ENCODE measurements at places on chromosomes 5 and 9.

DNA sequence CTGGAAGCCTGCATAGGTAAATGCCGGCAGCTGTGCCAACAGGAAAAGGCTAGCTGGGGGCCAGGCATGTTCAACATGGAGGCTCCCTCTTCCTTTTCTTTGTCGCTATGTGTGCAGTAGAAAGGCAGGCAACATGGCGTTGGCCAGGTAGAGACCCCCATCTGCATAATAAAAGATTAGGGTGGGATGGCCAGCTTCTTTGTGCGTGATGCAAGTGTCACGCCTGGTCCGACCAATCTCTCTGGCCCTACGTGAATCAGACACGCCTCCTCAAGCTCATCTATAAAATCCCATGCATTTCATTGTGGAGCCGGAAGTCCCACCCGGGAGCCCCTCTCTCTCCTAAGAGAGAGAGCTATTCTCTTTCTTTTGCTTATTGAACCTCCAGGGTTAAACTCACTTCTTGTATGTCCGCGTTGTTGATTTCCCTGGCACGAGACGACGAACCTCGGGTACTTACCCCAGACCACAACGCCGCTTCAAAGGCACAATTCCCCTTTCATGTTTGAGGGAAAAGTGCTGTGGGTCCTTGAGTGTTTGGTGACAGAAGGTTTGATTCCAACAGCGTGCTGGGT, 25.0 kb upstream of the C5orf47 start:
- peak; percentile 92 for DNase-seq

DNA sequence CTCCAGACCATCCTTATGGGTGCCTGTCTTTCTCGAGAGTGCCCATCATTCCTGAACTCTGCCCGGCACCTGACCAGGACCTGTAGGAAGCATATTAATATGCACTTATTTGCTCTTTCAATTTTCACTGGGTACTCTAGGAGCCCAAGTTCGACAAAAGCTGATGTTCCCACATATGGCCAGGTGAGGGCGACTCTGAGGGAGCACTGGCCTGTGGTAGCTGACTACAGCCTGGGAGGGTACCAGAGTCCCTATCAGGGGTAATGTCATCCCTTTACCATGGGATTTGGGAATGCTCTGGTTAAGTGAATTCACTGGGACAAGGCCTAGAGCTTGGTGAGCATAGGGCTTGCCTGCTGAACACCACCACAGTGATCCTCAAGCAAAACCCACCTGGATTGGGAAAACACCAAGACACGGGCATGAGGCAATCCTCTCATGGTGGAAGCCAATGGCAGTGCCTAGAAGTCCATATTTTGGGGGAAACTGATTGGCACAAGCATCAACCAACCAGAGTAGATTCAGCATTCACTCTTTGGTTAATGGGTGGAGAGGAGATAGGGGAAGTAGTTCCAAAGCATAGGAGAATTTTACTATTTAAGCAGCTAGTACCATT, 112.2 kb downstream of the MTX3 start:
- DNase-seq: no peak

- DNase-seq: no peak
These were observed 450.1 kb upstream of the ACTBL2 start for GRCh38 chr5:57932761-57933160.

DNA sequence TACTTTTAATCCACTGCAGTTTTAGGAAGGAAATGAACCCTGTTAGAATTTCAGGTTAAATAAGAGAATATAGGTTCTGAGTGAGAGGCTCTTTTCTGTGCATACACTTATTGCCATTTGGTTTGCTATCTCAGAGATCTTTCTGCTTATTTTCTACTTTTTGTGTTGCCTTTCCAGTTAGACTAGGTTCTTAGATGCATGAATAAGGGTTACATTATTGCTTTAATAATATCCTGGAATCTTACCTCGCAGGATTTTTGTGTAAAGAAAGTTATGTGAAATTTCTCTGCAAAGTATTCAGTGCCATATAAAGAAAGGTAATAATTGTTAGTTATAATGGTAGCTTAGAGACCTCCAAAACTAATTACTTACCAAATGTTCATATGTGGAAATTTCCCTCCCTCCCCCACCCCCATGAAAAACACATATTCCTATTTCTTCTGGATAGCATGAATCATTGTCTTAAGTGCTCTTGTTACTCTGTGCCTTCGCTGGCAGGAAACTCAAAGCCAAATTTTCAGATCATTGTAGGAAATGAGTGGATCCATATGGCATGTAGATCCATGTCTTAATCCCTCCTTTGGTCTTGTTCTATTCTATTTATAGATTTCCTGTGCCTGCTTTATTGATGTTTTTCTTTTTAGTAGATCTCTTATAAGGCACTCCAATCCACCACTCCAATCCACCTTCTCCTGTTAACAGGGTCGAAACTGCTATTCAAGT, 2.7 kb upstream of the APBA1 start:
- no peak for DNase-seq

DNA sequence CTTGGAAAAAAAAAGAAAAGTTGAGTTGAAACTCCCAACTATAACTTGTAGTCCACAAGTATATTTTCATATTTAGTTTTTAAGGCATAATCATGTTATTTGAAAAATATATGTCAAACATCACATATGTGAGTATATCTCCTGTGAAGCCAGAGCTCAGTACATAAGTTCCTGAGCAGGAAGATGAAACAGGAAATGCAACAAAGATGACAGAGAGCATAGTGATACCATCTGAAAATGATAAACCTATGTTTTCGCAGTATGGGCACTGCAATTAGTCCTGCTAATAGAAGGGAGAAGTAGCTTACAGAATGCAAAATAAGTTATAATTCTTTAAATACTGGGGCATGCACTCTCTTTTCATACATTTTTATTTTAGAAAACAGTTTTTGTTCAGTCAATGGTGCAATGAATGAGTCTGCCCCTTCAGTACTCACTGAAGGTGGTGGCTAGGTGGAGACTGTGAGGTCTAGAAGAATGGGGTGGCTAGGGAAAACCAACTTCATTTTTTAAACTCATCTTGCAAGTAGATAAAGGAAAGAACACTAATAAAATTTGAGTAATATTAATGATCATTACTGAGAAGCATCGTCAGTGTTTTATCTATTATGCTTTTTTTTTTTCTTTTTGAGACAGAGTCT, 54.1 kb upstream of the FYB1 start:
- DNase-seq: no peak

GRCh38 chr9:97853056-97853843, at the start of gene FOXE1:
Gene FOXE1 (plus strand): TSS chr9:97853226. CDS start chr9:97853915, 689 bp downstream.
- DNase-seq: peak; percentile 27

- DNase-seq: no peak
These were observed 148.3 kb upstream of the NR3C1 start for GRCh38 chr5:143551820-143552251.

DNA sequence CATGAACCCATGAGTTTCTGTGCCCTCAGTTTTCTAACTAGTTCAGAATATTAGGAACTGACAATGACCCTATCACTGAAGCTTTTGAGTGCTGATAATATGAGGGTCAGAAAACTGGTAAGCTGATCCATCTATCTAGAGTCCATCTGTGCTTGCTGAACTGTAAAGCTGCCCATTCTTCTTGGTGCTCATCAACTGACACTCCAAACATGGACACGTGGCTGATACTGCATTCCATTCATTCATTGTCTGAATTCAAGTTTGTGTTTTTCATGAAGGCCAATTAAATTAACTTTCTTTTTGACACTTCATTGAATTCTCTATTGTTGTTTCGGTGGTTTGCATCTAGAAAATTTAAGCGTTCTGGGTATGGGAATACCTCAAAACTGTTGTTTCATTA, 17.6 kb downstream of the NREP start:
- DNase-seq: no peak

DNA sequence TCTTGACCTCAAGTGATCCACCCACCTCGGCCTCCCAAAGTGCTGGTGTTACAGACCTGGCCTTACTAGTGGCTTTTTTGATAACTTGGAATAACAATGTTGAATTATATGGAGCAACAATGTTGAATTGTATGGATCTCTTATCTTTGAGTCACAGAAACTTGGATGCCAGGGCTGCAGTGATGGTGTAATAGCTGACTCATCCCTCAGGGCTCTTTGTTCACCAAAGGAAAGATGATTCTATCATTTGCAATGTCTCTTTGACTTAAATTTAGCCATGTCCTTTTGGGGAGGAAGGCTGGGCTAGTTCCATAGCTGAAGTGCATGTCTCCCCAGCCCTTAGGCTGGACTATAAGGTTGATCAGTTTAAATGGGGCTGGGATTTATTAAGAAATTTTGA, 172.3 kb downstream of the PDZD2 start:
- no peak for DNase-seq

GRCh38 chr9:92467041-92467440, 15.3 kb downstream of the ASPN start:
- DNase-seq: no peak

DNA sequence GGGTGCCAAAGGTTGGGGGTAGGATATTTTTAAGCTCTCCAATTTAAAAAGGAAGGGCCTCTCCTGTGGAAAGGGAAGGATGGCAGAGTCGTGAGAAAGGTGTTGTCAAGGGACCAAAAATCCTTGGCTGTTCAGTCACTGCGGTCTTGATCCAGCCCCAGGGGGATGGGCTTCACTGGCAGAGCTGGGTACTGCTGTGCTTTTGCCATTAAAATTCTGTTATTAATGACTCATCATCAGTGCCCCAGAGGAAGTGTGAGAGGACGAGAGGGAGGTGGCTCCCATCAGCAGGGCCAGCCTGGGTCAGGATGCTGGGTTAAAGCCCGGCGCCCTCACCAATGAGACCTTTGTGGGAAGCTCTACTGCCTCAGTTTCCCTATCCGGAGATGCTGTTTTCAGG, 16.7 kb downstream of the PCDH12 start:
- DNase-seq: no peak

DNA sequence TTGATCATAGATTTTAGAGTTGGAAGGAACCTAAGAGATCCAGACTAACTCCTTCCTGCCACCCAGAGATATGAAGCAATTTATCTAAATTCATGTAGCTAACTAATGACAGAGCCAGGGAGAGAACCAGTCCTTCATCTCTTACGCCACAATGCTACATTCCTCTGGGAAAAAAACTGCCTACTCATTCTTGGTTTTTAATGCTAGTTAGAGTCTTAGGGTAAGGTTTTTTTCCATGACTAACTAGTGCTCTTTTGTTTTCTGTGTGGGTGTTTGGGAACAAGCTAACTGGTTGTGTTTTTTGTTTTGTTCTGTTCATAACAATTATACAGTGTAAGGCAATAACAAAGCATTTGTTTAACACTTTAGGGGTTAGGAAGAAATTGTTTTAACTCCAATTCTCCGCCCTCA, 52.4 kb downstream of the SLC44A1 start:
- DNase-seq: no peak

DNA sequence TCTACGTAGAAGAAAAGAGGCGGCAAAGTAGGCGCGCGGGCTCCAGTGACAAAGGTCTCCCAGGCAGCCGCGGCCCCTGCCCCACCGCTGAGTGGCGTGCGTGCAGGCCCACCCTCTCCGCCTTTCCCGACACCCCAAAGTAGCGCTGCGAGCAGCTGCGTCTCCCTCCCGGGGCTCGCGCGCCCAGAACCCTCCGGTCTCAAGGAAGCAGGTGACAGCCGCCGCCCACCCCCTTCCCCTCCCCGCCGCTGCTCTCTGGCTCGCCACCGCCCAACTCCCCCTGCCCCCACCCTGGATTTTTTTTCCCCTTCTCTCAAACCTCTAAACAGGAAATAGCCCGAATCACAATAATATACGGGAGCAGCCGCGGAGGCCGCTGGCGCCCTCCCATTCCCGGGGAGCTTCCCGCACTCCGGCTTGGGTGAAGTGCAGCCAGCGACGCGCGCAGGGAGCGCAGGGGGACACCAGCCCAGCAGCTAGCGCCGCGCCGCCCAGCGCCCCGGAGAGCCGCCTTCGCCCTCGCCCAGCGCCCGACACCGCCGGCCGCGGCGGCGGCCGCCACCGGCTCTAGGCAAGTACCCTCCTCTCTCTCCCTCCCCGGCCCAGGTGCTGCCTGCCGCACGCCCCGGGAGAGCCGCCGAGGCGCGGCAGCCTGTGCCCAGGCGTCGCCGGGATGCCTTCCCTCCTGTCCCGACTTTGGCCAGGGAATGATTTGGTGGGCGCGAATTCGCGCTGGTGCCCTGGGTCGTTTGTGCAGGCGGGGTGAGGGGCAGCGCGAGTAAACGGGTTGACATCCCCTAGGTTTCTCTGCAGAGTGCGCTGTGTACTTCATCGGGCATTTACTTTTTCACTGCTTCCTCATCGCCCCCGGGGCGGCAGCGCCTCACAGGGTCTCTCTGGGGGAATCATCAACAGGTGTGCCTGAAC, 52.7 kb upstream of the TJP2 start:
- DNase-seq: peak; percentile 69

DNA sequence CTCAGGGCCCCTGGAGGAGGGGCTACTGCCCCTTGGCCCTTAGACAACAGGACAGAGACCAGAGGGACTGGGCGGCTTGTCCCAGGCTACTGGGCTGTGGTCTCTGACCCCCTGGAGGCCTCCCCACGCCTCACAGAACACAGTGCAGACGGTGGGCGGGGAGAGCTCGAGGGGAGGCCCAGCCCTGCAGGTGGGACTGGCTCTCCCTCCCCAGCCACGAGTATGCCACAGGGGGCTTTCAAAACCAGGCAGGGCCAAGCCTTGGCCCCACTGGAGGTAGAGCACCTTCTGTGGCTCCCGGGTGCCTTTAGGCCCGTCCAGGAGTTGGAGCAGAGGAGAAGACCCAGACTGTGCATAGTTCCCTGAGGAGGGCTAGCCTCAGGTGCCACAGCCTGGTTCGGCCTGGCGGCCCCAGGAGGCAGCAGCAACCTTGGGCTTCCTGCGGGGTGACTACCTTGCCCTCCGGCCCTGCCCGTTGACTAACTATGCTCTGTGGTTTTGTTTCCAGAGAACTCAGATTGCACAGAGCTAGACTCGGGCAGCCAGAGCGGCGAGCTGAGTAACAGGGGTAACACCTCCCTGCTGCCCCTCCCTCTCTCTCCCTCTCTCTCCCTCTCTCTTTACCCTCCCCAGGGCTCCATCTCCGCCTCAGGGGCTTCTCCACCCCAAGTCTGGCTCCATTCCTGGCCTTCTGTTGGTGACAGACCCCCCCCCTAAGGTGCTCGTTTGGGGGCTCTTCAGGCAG, 15.5 kb downstream of the CARD19 start:
- no peak for DNase-seq

GRCh38 chr9:27421577-27421976, 102.5 kb upstream of the IFNK start:
- DNase-seq: no peak

DNA sequence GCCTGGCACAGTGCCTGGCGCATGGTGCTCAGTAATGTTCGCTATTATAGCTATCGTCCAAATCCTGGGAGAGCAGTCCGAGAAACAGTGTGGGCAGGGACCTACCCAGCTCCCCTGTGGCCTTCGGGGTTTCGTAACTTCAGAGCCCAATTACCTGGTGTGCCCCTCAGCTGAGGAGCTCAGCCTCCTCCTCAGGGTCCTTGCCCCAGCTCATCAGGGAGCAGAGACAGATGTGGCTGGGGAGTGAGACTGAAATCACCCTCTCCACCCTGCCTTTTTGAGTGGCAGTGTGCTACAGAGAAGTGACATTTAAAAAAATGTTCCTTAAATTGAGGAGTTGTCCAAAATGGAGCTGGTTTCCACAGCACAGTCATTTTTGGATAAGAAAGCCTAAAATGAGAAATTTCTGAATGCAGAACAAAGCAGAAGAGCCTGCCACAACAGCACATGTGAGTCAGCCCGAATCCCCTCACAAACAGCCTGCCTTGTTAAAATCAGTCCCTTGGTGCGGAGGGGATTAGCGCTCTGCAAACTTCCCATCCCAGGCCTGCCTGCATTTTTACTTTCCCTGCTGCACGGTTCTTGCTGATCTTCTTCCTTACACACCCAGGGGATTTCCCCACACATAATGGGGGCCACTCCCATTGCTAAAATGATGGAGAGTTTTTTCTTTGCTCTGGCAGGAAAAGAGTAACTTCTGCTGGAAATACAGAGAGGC, 78.1 kb upstream of the PITX1 start:
- DNase-seq: no peak

All from NCI-H748 treated with DMSO at 0.1 percent for 48 hours (cell line).